ENCODE measurements at places on chromosomes 11 and 22. TPM values are rescaled to one million over a fixed set of nuclear protein-coding genes. Genes with fewer than 3 reads are reported as not detected.

- no peak for DNase-seq
- no peak overlapping the region for H3K27ac ChIP-seq
- no peaks in the 10 kb centered on the region for H3K4me1 ChIP-seq
- peaks cover 2% of the 10 kb centered on the region for H3K27me3 ChIP-seq
Observed at GRCh38 chr11:45578316-45578715, 87.1 kb downstream of the CHST1 start.

Gene OLFML1
- not detected for total RNA-seq

DNA sequence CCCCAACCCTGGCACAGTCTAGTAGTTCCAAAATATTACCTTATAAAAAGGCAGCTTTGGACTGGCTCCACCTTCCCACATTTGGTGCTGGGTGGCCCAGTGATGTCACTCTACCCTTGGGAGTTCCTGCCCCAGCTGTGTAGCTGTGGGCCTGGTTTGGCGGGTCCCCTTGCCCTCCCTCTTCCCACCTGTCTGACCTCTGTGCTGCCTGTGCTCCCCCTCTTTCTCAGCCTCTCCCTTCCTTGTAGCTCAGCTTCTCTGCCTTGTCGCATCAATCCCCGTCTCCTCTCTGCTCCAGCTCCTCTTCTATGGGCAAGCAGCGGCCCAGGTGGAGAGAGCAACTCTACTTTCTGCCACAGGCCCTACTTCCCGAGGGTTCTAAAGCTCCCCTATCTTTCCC is 54.6 kb downstream of the CHRDL2 start:
- no peak overlapping the region for H3K27ac ChIP-seq
- peaks cover 2% of the 10 kb centered on the region for H3K4me1 ChIP-seq
- no peaks in the 10 kb centered on the region for H3K27me3 ChIP-seq
- H3K36me3 ChIP-seq: no peaks in the 10 kb centered on the region
- no peak for DNase-seq
- no peak overlapping the region for H3K4me3 ChIP-seq

GRCh38 chr11:8039530-8040260 is 41.3 kb upstream of the TUB start:
- no peak overlapping the region for H3K4me3 ChIP-seq
- no peak for DNase-seq
- H3K27me3 ChIP-seq: peaks cover 21% of the 10 kb centered on the region

DNA sequence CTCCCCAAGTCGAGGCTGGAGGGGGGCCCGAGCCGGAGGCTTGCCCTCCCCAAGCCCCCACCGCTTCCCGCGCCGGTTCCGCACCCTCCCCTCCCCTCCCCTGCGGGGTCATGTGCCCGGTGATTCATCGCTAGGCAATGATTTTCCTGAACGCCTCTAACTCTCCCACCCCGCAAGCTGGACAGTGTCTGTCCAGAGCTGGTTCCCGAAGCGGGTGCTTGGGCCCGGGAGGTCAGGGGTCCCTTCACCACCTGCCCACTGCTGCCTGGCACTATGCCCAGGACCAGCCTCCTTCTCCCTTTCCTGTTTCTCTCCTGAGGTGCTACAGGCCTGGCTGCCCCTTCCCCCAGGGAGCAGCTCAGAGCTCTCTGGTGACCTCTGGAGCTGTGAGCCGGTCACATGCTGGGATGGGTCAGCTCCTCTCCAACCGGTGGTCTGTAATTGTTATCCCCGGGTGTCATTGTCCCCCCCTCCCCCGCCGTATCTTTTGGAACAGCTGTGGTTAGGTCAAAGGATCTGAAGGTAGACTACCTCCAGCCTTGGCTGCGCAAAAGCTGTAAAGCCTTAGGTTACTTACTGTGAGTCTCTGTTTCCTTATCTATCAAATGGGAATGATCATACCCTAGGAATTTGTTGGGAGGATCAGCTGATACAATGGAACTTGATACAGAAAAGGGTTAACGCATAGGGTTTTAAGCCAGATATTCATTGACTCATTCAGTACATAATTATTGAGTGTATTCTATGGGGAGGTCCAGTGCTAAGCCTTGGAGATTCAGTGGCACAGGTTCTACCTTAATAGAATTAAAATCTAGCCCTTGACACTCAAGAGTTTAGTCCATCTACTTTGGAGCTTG is 753 bp downstream of the STX3 start:
- H3K27ac ChIP-seq: peak overlapping the region; percentile 76
- peak; percentile 69 for DNase-seq
- H3K27me3 ChIP-seq: no peaks in the 10 kb centered on the region
- H3K4me1 ChIP-seq: peaks cover 46% of the 10 kb centered on the region
- peak overlapping the region; percentile 96 for H3K4me3 ChIP-seq

DNA sequence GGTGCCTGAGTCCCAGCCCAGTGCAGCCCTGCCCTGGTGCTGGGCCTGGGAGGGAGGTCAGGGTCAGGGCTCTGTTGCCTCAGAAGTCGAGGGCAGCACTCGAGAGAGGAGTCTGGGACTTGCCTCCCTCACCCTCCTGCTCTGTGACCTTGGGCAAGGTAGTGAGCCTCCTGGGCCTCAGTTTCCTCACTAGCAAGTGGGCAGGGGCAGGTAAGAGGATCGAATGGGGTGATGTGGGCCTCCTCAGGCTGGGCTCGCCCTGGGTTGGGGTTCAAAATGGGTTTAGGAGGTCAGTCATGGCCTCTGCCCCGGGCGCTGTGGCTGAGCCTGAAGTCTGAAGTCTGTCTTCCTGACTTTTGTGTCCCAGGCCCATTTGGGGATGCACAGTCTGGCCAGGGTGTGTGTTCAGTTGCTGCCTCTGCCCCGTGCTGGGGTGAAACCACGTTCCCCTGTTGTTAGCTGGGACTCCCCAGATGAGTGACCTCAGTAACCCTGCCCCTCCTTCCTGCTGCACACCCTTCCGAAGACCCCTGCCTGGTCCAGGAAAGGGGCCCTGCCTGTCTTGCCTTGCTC is 40.9 kb upstream of the CELSR1 start:
- H3K4me1 ChIP-seq: peaks cover 31% of the 10 kb centered on the region
- H3K27me3 ChIP-seq: peaks cover 2% of the 10 kb centered on the region
- H3K36me3 ChIP-seq: no peaks in the 10 kb centered on the region
- peak overlapping the region; percentile 81 for H3K27ac ChIP-seq

Gene ANKK1
- 1.9 TPM for total RNA-seq

GRCh38 chr22:41488596-41489385 is 19.9 kb downstream of the ACO2 start:
- H3K36me3 ChIP-seq: peaks cover 4% of the 10 kb centered on the region
- H3K4me1 ChIP-seq: peaks cover 9% of the 10 kb centered on the region
- no peak overlapping the region for H3K27ac ChIP-seq

DNA sequence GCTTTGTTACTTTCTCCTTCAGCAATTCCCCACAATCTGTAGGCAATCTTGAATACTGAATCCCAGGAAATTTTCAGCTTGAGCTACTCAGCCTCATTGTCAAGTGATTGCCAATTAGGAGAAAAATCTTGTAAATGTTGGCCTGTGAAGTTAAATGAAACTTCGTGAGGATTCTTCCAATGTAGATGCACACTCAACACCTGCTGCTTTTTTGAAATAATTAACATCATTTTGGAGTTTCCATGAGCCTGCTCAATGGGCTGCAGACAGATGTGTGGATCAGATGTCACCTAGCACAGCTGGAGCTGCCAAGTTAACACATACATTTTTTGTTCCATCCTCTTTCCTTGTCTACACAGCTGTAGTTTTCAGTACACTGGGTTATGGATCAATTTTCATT is 645.6 kb upstream of the LUZP2 start:
- no peaks in the 10 kb centered on the region for H3K36me3 ChIP-seq
- H3K27me3 ChIP-seq: no peaks in the 10 kb centered on the region
- no peaks in the 10 kb centered on the region for H3K4me1 ChIP-seq

Gene SMC1B
- total RNA-seq: 2.5 TPM

GRCh38 chr22:35648066-35649025 is at the start of gene APOL6:
TSS of gene APOL6 (plus strand) at chr22:35648446. CDS start at chr22:35656426, 7,980 bp downstream.
- H3K4me1 ChIP-seq: peaks cover 25% of the 10 kb centered on the region
- peaks cover 40% of the 10 kb centered on the region for H3K36me3 ChIP-seq
- H3K27me3 ChIP-seq: no peaks in the 10 kb centered on the region
- peak within 1 kb of the TSS; percentile 100 for H3K4me3 ChIP-seq

DNA sequence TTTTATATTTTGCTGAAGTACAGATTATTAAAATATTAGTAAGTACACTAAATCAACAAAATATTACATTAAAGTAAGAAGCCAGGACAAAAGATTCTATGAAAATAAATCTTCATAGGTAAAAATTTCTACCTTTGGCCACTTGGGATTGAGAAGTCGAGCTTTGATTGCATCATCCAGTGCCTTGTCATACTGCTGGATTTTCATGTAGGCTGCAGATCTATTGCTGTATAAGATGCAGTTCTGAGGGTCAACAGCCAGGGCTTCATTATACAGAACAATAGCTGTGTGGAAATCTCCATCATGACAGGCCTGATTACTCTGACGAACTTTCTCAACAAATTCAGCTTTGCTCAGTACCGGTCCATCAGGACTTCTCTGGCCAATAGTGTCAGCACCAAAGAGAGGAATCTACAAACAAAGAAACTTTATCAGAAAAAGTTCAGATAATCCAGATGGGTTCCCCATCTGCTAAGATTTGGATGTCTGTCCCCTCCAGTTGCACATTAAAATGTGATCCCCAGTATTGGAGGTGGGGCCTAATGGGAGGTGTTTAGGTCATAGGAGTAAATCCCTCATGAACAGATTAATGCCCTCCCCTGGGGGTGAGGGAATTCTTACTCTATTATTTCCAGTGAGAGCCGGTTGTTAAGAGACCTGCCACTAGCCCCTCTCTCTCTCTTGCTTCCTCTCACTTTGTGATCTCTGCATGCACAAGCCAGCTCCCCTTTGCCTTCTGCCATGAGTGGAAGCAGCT is 50.0 kb downstream of the TTC28 start:
- no peak overlapping the region for H3K27ac ChIP-seq
- peaks cover 63% of the 10 kb centered on the region for H3K27me3 ChIP-seq
- H3K4me3 ChIP-seq: no peak overlapping the region
- no peak for DNase-seq
- no peaks in the 10 kb centered on the region for H3K4me1 ChIP-seq

Gene HEPN1
- total RNA-seq: not detected

Gene DGCR6
- total RNA-seq: 2.8 TPM

GRCh38 chr22:30474683-30475424 is 3.0 kb upstream of the SEC14L3 start:
- no peak overlapping the region for H3K27ac ChIP-seq
- no peaks in the 10 kb centered on the region for H3K36me3 ChIP-seq
- H3K4me1 ChIP-seq: peaks cover 13% of the 10 kb centered on the region
- no peak for DNase-seq
- peaks cover 6% of the 10 kb centered on the region for H3K27me3 ChIP-seq

DNA sequence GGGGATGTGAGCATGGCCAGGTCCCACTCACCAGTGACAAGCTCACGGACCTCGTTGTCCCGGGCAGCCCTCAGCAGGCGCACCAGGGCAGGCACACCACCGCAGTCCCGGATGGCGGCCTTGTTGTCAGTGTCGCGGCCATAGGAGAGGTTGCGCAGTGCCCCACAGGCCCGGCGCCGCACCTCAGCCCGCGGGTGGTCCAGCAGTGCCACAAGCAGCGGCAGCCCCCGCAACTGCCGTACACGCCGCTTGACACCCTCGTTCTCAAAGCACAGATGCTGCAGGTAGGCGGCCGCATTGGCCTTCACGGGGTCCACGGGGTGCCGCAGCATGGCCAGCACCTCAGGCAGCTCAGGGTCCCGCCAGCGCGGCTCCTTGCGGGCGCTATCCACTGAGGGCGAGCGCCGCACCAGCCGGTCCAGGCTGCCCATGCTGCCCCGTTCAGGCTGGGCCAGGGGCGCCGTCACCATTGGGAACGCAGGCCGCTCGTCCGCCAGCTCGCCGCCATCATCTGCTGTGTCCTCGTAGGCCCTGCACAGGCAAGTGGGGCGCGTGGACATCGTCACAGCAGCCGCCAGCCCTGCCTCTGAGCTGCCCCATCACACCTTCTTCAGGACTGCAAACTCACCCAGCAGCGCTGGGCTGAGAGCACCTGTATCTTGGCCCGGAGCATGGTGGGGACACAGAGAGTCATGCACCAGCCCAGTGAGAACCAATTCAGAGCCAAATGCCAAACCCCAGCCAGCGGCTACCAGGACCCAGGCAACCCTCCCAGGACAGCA is 36.7 kb downstream of the ARVCF start:
- no peaks in the 10 kb centered on the region for H3K36me3 ChIP-seq
- peaks cover 5% of the 10 kb centered on the region for H3K4me1 ChIP-seq
- no peak overlapping the region for H3K27ac ChIP-seq
- H3K27me3 ChIP-seq: no peaks in the 10 kb centered on the region
- no peak for DNase-seq

DNA sequence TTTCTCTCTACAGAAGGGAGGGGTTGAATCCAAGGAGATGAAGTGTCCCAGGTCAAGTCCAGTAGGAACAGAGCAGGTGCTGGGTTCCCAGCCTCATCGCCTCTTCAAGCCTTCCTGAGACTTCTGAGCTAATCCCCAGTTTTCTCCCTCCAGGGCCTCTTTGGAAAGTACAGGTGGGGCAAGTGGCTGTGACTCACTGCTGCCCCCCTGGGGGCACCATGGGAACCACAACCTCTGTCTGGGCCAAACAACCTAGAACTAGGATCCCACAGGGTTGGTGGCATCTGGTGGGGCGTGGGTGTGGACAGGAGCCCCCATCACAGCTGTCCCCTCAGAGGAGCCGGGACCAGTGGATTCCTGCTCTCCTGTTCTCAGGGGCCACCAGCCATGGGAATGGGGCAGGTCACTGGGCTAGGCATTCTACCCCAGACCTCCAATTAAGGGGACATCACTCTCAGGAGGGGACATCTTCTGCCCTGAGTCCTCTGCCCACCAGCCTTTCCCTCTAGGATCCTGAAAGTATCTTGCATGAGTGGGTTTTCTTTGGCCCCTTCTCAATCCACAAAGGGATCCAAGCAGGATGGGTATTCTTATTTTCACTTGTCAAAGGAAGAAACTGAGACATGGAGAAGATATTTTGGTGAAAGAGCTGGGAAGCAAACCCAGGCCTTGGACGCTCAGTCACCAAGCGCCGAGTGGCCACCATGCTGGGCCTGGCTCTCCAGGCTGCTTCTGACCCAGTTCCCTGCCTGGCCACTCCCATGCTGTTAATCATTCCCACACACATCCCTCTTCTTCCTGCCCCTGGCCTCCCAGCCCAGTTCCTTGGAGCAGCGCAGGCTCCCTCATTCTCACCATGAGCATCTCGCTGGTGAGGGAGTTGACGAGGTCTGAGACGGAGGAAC is 23.8 kb downstream of the LRRC10B start:
- no peaks in the 10 kb centered on the region for H3K36me3 ChIP-seq
- no peak overlapping the region for H3K4me3 ChIP-seq
- peaks cover 7% of the 10 kb centered on the region for H3K27me3 ChIP-seq
- DNase-seq: peak; percentile 66
- H3K4me1 ChIP-seq: peaks cover 2% of the 10 kb centered on the region
- H3K27ac ChIP-seq: no peak overlapping the region

- H3K36me3 ChIP-seq: peaks cover 26% of the 10 kb centered on the region
- H3K4me1 ChIP-seq: peaks cover 12% of the 10 kb centered on the region
- H3K27ac ChIP-seq: no peak overlapping the region
- H3K4me3 ChIP-seq: no peak overlapping the region
Observed at GRCh38 chr11:68582416-68583040, 101.8 kb upstream of the GAL start.

- DNase-seq: no peak
- H3K27me3 ChIP-seq: no peaks in the 10 kb centered on the region
- no peak overlapping the region for H3K27ac ChIP-seq
- H3K4me1 ChIP-seq: no peaks in the 10 kb centered on the region
- no peaks in the 10 kb centered on the region for H3K36me3 ChIP-seq
Observed at GRCh38 chr11:80669620-80670019, 1228.8 kb upstream of the TENM4 start.

GRCh38 chr11:20066013-20066782 is 94.1 kb downstream of the DBX1 start:
- no peak overlapping the region for H3K27ac ChIP-seq
- no peak for DNase-seq
- H3K27me3 ChIP-seq: peaks cover 6% of the 10 kb centered on the region
- no peak overlapping the region for H3K4me3 ChIP-seq
- no peaks in the 10 kb centered on the region for H3K36me3 ChIP-seq

All from activated naive CD8-positive, alpha-beta T cell treated with anti-CD3 and anti-CD28 coated beads, Interleukin-2, amount 10 ng/mL, durations not matched to agents 7 days and 5 days (primary cell).